ENCODE measurements at places on chromosomes 11 and 22.

GRCh38 chr11:1049431-1049891 lies 12.9 kb upstream of the MUC6 start:
- no peak for DNase-seq

- DNase-seq = no peak
These were observed 116.5 kb downstream of the PTPRJ start for GRCh38 chr11:48096588-48097525.

- no peak for DNase-seq
These were observed 94.9 kb downstream of the PRR5L start for GRCh38 chr11:36390963-36391471.

GRCh38 chr11:34789196-34789834 lies 126.9 kb downstream of the APIP start:
- no peak for DNase-seq

DNA sequence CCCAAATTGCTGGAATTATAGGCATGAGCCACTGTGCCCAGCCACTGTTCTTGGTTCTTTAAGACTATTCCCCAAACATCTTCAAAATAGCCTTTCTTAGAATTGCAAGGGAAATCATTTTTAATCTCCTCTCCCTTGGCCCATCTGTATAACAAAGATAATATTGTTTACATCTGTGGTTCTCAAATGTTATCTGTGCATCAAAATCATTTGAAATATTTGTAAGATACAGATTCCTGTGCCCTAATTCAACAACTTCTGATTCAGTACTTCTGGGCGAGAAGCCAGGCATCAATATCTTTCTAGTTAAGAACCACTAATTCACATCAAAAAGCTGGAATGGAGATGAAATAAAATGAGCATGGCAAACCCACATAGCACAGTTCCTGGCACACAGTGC lies 83.0 kb downstream of the TMPRSS5 start:
- no peak for DNase-seq

Data from kidney epithelial cell (primary cell).